Astrocyte (in vitro differentiated cells and primary cell): ENCODE measurements at places on chromosomes 1 and 21. TPM values are rescaled to one million over a fixed set of nuclear protein-coding genes. Genes with fewer than 3 reads are reported as not detected.

AK2 gene
- total RNA-seq = 126 and 138 TPM in 2 replicates

DNA sequence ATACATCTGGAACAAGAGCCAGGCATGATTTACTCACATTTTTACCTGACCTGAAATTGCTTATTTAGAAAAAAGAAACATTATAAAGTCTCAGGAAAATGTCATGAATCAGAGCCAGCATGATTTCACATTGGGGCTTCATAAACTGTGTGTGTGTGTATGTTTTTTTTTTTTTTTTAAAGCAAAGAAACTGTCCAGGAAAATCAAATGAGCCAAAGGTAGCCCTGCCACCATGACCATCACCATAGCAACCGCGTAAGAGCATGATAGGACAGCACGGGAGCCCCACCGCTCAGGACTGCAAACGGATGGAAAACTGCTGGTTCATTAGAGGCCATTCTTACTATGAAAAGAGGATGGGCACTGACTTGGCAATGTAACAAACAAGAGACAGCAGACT lies 139.2 kb downstream of the NTMT2 start:
- no peak for DNase-seq

DNA sequence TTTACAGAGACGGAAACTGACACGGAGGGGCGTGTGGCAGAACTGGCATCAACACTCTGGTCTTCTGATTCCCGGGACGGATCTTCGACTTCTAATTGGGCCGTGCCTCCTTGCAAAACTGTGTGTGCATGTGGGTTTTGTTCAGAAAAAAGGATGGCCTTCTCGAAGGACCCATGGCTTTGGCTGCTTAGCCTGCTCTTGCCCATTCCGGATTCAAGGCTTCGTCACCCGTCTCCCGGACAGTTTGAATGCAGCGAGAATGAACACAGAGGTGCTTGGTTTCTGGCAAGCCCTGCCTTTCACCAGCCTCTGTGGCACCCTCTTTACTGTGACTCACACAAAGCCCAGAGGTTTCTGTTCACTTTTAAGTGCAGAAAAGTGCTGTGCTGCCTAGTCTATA lies 120.1 kb downstream of the PRDM2 start:
- DNase-seq = no peak

DNA sequence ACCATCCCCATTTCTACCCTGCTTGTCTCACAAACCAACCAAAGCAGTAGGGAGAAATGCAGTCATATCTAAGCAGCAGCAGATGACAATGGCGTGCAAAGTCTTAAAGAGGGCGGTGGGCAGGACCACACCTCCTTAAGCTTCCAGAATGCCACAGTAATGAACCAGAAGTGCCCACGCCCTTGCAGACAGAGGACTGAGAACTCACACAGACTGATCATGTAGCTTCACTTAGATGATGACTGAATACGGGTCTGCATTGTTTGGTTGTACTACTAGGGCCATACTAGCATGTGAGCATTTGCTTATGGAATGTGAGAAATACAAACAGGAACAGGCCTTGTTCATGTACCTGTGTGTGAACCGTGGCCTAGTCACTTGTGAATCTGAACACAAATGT lies 246.0 kb downstream of the RPS6KC1 start:
- DNase-seq = no peak

DNA sequence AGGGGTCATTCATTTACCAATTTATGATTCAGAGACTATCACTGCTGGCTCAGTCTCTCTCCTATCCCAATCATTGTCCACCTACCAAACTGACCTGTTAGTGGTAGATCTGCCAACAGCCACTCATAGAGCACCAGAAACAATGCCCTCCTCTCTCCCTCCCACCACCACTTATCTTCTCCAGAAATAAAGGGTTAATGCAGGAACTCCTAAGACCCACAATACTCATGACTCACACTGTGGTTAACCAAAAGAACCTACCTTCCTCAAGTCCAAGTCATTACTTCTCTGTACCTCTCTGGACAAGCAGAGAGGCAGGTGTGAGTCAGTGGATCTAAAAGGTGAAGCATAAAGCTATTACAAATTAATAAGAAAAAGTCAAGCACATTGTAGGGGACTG lies 40.9 kb upstream of the CAMK1G start:
- peak; percentile 78 for DNase-seq

- DNase-seq = peak; percentile 60
Observed at GRCh38 chr1:16017461-16018303, at the start of gene HSPB7. TSS of gene HSPB7 (minus strand) at chr1:16018043. CDS start at chr1:16017963, 80 bp downstream.
